ENCODE measurements at places on chromosomes 2 and 18.

GRCh38 chr2:234950730-234951663 lies 820 bp upstream of the SH3BP4 start:
- DNase-seq: peak; percentile 97

- peak; percentile 72 for DNase-seq
Observed at GRCh38 chr2:10873790-10874437, 37.8 kb upstream of the KCNF1 start.

GRCh38 chr2:58720770-58721697 lies 479.9 kb upstream of the FANCL start:
- DNase-seq: no peak

GRCh38 chr18:78948707-78949106 lies 30.9 kb upstream of the SALL3 start:
- DNase-seq: no peak

GRCh38 chr2:154910701-154911100 lies 212.2 kb downstream of the KCNJ3 start:
- DNase-seq: no peak
